ENCODE measurements at places on chromosomes 6 and 20.

DNA sequence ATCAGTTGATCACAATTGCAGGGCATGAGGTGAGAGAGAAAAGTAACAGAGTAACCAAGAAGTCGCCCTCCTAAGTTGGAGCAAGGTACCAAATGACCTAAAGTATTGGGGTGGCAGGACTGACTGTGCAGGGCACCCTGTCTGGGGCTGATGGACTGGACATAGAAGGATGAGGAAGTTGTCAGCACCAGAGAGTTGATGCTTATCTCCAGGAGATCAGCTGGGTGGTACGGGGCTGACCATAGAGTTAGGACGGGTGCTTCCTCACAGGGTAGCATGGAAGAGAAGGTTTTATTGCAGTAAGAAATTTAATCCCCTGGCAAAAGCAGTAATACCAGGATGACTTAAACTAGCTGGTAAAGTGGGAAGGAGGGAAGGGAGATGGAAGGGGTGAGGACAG is 66.7 kb downstream of the TMEM170B start:
- no peak for DNase-seq

GRCh38 chr6:93819189-93819588 is 399.8 kb upstream of the EPHA7 start:
- no peak for DNase-seq

- no peak for DNase-seq
Observed at GRCh38 chr6:88268508-88268907, 102.4 kb upstream of the CNR1 start.

DNA sequence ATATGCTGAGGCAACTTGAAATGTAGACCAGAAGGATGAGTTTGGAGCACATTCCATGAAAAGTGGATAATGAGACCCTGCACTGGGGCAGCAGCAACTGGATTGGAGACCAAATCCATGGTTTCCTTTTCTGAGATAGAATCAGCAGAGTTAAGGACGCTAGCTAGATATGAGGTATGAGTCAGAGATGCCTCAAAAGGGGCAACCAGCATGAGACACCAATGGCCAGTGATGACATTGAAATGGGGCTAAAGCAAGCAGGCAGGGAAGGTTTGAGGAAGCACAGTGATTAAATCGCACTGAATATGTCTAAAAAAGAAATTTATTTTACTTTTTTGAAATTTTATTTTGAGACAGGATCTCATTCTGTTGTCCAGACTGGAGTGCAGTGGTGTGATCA is 802.4 kb downstream of the TFAP2A start:
- DNase-seq = no peak

DNA sequence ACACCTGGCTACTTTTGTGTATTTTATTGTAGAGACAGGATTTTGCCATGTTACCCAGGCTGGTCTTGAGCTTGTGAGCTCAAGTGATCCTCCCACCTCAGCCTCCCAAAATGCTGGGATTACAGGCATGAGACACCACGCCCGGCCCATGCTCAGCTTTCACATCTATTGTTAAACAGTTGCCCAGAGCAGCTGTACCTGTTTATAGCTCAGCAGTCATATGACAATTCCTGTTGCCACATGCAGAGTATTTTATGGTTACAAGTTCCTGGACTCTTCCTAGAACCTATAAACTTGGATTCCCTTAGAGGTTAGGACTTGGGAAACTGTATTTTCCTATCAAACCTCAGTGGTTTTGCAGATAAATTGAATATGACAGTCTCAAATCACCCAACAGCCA is 188.3 kb upstream of the KCNG1 start:
- no peak for DNase-seq

DNA sequence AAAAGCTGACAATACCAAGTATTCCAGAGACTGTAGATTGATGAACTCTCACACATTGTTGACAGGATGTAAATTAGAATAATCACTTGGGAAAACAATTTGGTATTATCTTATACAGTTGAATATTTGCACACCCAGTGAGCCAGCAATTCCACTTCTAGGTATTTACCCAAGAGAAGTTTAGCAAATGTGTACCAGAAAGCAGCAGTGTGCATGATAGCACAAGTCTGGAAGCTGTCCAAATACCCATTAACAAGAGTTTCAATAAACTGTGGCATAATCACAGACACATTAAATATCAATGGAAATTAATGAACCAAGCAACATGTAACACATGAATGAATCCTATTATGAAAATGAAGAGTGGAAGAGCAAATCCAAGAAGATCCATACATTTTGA is 233.6 kb downstream of the TPBG start:
- no peak for DNase-seq

DNA sequence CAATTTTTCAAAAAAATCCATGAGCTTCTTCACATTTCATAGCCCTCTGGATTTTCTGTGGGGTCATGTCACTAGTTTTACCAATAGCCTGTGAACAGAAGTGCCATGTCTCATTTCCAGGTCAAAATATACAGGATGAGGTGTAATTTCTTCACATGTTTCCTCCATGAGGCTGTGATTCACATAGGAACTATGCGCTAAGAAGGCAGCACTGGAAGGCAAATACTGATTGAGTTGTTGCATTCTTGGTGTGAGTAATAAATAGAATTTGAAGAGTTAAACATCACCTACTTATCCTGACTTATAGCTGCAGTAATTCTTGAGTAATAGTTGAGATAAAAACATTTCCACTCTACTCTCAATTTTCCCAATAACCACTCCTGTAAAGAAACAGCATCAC is 442.3 kb downstream of the HAO1 start:
- DNase-seq = peak; percentile 95

- DNase-seq = no peak
Observed at GRCh38 chr6:15247500-15248450, 1.9 kb downstream of the JARID2 start.

DNA sequence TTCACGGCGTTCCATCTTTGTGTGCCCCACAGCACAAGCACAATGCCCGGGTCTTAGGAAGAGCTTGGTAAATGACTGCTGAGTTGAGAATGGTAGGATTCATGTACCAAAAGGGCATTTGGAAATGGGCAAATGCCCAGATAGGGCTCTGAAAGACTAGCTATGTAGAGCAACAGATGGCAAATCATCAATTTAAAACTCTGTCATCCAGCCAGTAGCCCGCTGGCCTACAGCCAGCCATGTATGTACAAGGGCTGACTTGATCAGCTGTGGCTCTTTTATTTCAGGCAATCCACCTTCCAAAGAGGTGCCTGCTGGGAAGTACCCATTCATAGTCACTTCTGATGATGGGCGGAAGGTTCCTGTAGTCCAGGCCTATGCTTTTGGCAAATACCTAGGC is 35.1 kb downstream of the NT5E start:
- DNase-seq = no peak

DNA sequence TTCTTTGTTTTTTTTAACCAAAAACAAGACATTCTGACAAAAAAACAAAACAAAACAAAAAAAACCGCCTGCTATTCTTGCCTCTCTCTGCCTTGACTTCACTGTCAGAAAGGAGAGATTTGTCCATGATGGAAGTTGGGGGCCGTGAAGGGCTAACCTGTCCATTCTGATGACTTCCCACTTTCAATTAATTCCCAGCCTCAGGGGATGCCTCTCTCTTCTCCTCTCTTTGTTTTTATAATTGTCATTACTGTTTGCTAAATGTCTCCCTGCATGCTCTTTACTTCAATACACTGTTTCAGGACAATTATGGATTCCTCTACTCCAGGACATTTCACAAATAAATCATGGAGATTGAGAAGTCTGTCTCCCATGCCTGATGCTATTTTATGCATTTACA is 130.5 kb upstream of the CNR1 start:
- no peak for DNase-seq

DNA sequence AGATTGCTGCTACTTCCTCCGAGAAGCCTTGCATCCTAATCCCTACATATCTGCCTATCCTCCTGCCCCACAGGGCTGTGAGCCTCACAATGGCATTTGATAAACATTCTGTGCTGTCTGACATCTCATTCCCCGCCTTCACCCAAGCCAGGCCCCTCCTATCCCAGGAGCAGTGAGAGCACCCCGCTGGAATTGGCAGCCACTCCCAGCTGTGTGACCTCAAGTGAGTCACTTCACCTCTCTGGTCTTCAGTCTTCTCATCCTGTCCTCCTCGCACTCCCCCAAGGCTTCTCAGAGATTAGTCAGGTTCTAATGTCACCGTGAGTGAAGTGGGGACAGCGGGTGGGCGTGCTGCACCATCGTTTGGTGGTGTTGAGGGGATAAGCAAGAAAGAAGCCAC is 81.7 kb downstream of the CDH22 start:
- peak; percentile 49 for DNase-seq

DNA sequence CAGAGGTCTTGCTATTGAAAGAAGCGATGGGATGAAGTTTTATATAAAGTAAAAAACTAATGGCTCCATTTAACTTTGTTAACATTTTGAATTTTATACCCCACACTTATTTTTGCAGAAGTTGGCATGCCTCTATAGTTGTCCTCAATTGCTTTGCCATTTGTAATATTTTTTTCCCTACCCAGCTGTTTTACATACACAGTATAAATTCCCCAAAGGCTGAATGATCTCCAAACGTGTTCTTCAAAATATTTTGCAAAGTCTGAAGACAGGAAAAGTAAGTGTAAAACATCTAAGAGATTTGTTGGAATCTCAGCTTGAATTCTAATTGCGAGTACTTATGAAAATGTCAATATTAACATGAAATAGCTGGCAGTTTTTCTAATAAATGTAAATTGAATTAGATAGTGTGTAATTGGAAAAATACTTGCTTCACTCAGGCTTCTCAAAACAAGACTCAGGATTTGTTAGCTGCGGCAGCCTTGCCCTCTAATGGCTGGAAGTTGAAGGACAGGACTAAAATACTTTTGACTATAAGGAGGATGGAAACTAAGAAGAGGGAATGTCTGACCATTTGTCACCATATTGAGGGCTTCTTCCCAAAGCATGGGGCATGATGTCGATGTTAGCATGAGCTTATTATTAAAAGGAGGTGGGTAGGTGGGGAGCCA is 226.8 kb downstream of the UST start:
- DNase-seq = no peak

DNA sequence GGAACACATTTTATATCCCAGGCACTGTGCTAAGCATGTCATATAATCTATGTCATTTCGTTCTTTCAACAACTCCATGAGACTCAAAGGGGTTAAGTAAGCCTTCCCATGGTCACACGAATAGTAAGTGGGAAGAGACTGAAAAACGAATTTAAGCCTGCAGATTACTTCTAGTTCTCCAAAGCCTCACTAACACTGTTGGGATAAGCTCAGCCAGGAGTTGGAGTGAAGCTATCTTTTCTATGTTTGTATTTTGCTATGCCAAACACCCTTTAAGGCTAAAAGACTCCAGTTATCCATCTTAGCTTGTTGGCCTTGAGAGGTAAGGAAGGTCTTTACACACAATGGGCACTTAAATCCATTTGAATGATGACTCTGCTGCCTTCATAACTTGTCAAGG is 148.1 kb upstream of the UST start:
- DNase-seq = no peak

- no peak for DNase-seq
Observed at GRCh38 chr6:24006254-24006653, 119.8 kb upstream of the NRSN1 start.

- no peak for DNase-seq
Observed at GRCh38 chr6:36387440-36388303, at the start of gene ETV7. Gene ETV7, minus strand, starts transcription at chr6:36387669. Its CDS starts 128 bp downstream, at chr6:36387541.

- DNase-seq = no peak
Observed at GRCh38 chr6:163708466-163708865, 293.9 kb downstream of the QKI start.

DNA sequence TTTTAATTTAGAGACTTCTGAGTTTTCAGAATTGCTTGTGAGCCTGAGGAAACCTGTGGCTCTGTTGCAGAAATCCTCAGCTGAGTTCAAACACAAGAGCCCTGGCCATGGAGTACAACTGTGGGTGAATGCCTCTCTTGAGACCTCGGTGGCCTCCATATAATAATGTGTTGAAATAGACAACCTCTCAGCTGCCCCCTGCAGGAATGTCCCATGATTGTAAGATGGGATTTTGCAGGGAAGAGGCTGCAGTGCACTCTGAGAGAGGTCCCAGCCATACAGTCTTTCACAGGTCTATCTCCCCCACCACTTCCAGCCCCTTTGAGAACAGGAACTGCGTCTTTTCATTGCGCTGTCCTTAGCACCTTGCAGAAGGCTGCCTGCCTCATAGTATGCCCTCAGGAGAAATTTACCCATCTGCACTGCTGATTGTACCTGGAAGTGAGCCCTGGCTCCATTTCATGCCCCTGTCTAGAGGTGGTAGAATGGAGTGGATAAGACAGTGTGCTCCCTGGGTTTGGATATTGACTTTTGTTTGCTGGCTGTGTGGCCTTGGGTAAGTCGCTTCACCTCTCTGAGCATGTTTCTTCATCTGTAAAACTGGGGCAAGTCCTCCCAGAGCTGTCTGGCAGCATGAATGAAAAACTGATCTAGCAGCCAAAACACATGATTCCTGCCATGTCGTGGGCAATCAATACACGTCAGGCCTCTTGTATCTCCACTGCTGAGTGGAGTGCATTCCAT is 16.8 kb upstream of the CDH22 start:
- DNase-seq = no peak

DNA sequence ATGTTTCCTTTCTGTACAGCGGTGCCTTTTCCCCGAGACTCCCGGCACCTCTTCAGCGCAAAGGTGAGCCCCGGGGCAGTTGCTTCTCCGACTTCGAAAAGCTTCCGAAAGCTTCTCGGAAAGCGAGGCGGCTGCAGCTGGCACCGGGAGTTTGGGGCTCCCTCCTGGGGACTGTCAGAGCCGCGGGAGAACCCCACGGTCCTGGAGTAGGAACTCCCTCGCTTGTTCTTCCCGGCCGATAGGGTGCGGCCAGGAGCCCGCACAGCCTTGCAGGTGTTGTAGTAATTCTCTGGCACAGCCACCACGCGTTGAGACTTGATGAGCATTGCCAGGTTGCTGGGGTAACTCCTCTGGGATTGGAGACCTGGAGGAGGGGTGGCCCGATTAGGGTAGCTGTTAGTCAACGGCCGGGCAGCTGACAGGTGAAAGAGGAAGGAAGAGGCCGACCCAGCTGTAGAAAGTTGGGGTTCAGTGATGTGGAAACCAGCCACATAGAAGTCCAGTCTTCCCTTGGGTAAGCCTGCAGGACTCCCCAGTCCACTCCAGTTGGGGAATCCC is 721 bp downstream of the KDM1B start:
- DNase-seq = no peak

DNA sequence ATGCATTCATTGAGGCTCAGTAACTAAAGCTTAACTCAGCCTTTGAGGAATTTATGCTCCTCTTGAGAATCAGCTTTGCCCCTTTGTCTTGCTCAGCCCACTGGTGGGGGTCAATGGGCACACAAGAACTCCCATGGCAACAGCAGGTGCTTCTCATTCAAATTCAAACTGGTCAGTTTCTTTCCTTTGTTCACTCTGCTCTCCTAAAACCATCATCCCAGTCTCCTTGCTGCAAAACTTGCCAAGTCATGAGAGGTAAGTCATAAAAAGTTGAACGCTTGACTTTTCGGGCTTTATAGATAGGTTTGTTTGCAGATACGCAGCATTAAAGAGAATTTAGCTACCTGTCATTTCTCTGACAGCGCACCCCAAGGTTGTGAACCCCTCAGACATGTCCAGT is 146.8 kb downstream of the TFAP2A start:
- DNase-seq = no peak

DNA sequence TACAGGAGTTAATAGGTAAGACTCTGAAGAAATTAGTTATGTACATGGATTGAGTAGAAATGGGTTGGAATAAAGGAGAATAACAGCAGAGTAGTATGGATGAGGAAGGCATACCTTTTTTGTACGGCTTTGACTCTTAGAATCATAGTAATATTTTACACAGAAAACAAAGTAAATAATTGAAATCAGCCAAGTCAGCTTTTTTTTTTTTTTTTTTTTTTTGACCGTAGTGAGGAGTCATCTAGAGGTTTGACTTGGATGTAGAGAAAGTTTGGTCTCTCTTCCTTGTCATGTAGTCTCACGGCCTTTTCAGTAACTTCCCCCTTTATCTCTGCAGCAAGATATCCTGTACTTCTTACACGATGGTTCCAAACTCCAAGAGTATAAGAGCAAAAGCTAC is 158.9 kb downstream of the FLRT3 start:
- DNase-seq = no peak

Measured in HS-5 (cell line).